Ammon's horn (tissue), 1 donor: ENCODE measurements at places on chromosomes 12 and 14.

DNA sequence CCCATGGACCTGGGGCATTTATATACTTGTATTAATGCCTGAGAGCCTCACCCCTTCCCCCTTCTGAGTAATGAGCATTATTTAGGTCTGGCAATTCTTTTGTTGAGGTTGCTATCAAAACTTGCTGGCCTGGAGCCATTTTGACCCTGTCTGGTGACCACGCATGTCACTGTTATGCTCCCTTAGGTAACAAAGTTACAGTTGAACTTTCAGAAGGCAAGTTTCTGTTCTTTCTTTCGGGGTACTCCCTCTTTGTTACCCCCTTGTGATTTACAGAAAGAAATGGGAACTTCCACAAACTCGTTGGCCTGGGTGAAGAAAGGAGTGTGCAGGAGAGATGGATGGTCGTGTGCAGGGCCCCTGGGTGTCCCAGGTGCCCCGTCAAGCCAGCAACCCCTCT is 305.4 kb downstream of the DPF3 start:
- no peak for DNase-seq

GRCh38 chr14:50812856-50813543 is 18.0 kb downstream of the NIN start:
- DNase-seq, result no peak

GRCh38 chr12:53300187-53300586 is 692 bp downstream of the MYG1 start:
- peak; percentile 31 for DNase-seq

GRCh38 chr12:50715174-50715573 is 48.7 kb upstream of the ATF1 start:
- no peak for DNase-seq

GRCh38 chr14:24430143-24430681 is 458 bp downstream of the KHNYN start:
- DNase-seq, result peak; percentile 49

DNA sequence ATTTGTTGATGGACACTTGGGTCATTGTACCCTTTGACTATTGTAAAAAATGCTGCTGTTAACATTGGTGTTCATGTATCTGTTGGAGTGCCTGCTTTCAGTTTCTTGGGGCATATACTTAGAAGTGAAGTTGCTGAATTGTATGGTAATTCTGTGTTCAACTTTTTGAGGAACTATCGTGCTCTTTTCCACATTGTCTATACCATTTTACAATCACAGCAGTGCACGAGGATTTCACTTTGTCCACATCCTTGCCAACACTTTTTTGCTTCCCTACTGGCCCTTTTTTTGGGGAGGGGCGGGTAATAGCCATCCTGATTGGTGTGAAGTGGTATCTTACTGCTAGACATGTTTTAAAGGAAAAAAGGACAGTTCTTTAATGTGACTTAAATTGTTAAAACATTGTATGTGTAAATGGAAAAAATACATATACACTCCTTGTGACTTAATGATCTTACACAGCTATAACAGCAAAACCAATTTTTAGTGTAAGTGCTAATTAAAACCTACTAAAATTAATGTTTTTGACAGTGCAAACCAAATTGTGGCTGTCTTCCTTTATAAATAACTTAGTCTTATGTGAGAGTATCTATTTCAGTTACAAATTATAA is 52.7 kb downstream of the WNK1 start:
- DNase-seq, result no peak
